ENCODE measurements at places on chromosomes 2 and 18.

DNA sequence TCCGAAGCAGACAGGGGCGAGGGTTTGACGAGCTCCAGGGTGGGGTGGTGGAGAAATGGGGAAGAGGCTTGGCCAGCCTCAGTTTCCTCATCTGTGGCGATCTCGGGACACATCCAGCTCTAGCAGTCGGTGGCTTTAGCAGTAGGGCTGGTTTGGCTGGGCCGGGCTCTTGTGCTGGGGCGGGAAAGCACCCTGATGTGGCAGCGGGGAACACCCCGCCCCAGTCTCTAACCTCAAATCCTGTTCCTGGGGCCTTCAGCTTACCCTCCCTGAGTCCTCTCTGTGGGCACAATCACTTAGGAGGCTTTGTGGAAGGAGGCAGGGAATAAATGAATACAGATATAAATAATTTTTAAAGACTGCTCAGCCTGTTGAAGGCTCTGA lies 26.5 kb upstream of the MCFD2 start:
- DNase-seq: peak; percentile 70

GRCh38 chr2:183035298-183035953 lies 2.8 kb downstream of the NCKAP1 start:
- no peak for DNase-seq

DNA sequence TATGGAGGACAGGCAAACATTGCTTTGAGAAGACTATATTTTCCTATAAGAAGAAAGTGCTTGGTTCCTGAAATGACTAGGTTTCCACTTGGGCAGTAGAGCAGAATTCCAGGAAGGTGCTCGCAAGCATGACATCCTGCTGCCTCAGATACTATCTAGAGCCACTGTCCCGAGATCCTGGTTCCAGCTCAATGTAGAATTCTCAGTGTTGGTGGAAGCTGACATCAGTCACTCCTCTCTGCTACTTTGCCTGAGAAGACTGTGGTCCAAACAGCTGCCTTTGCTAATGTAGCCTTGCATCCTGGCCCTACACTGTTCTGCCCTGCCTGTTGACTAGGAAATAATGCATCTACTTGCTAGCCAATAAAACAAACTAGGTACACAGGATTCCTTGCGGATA lies 50.0 kb upstream of the ITGA6 start:
- no peak for DNase-seq

- no peak for DNase-seq
Measured at GRCh38 chr2:157468931-157469708, 25.2 kb upstream of the CYTIP start.

DNA sequence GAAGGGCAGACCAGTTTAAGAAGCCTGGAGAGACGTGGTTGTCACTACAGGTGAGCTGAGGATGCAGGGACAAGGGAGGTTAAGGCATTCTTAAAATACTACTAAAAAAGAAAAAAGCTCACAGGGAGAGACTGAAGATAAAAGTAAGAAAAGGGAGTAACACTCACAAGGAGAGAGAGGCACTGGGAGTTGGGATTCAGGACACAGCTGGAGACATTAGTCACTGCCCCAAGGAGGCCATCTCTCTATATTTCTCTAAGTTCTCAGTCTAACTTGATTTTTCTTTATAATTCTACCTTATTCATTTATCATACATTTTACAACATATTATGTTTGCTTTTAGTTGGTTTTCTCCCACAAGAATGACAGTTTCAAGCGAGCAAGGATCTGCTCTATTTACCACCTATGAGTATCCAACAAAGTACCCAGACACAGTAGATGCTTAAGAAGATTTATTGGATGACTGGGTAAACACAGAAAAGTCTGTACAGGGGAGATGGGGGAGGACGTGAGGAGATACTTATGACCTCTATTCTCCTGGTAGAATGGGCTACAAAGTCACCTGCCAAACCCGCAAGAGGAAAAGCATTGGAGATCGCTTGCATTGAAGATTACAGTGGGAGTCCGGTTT lies 2.2 kb downstream of the SERPINE2 start:
- no peak for DNase-seq

DNA sequence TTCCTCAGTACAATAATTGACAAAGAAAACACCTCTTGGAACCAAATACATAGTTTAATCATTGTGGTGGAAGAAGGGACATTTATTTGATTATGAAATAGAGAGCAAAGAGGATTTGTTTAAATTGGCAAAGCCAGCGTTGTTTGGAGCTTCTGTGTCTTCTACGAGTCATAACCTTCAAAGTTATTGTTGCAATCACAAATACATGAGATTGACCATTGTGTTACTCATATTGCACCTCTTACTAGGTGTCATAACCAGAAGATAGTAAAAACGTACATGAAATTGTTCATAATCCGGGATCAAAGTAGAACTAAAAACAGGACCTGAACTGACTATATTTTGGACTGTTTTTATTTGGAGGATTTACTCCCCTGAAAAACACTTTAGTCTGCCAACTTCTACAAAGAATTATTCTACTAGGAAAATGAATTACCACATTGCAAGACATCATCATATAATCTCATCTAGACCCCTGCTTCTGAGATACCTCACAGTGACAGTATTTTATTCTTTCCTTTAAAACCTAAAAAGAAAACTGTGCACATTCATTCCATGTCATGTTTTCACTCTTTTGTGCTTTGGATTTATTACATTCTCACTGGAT lies 151.7 kb upstream of the KLF7 start:
- no peak for DNase-seq

GRCh38 chr2:176758426-176758825 lies 454.2 kb upstream of the HNRNPA3 start:
- DNase-seq: no peak

- DNase-seq: no peak
Measured at GRCh38 chr2:74499940-74500577, 656 bp upstream of the LBX2 start.

DNA sequence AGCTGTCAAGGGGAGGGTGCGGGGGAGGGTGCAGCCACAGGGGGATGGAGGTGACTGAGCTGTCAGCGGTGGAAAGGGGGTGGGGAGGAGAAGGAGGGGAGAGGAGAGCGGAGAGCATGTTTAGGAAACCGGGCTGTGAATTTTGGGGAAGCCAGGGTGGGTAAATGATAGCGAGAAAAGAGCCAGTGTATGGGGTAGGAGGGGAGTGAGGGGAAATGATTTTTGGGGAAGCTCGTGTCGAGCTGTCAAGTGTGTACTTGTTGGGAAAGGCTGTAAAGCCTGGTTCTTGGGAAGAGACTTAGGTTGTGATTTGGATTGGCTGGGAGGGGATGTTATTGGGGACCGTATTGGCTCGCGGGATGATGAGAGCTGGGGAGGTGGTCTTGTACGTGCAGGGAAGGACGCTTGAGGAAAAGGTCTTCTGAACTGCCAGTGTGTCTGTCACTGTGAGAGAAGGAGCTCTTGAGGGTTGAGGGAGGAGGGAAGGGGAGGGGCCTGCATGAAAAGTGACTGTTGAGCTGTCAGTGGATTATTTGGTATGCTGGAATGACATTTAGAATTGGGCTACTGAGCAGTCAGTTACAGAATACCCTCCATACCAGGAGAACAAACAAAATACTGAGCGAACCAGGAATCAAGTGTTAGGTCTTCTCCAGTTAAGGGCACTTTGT lies 1.0 kb downstream of the UBR3 start:
- peak; percentile 37 for DNase-seq

DNA sequence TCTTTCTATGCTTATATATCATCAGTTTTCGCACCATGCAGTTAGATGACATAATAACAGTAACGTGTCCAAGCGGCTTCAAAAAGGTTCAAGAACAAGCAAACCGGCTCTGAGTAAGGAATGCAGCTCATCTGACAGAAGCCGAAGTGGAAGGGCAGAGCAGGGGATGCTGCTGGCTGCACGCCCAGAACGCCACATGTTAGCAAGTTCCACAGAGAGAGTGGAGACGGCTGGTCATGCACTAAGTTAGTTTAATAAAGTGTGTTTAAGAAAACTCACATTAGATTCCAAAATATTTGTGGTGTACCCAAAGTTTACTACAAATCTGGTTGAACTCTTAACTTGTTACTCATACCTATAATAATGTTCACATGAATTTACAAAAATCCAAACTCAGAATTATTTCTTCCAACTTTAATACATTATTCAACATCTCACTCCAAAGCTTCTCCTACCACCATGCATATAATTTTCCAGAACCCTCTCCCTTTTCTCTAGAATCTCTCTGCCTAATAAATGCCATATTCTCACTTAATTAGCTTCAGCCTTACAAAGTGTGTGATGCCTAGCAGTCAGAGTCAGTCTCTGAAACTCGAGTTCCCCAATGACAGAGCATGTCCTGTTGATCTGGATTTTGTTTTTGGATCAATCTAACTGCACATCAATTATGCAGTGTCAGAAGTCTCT lies 170.0 kb downstream of the DNAH7 start:
- no peak for DNase-seq
